Hepatocyte (in vitro differentiated cells): ENCODE measurements at places on chromosomes 12 and 14.

GRCh38 chr14:56008150-56008549, 110.1 kb upstream of the PELI2 start:
- DNase-seq: no peak

GRCh38 chr12:68750506-68750905, 4.5 kb downstream of the SLC35E3 start:
- DNase-seq: no peak

- DNase-seq: no peak
These were observed 1133.9 kb downstream of the AACS start for GRCh38 chr12:126198966-126199692.

DNA sequence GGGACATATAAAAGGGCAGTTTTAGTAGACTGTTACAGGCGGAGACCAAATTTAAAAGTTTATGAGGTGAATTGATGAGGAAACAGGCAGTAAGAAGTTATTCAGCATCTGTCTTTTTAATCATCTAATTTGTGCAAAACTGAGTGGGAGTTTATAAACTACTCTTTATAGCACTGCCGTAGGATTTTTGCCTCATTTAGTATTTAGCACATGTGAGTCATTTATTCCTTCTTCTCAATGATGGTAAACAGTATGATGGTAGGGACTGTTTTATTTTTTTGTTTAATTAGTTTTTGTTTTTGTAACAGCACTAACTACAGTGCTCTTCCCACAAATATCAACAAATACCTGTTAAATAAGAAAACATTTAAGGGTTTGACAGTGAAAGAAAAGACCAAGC, 20.6 kb downstream of the TOGARAM1 start:
- DNase-seq: no peak

GRCh38 chr12:104201238-104202001, 14.2 kb upstream of the TXNRD1 start:
- DNase-seq: peak; percentile 58

DNA sequence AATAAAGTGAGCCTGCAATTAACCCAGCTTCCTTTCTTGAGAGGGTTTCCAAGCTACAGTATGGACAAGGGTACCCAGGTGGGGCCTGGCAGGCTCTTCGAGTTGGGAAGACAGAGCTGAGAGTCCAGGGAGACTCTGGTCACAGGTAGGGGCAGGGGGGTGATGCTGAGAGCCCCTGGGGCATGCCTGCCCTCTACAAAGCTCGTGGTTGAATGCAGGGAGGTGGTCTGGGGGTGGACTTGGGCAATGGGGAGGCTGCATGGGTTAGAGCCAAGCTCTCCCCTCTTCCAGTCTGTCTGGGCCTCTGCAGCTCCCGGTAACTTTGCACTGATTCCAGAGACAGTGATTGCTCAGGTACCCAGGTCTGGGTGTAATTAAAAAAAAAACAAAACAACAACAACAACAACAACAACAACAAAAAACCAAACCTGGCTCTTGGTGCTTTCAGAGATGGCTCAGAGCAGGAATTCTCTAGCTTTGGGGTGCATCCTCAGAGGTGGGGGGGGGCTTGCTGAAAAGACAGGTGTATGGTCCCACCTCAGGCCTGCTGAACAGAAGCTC, 30.8 kb upstream of the PPP2R5C start:
- no peak for DNase-seq

DNA sequence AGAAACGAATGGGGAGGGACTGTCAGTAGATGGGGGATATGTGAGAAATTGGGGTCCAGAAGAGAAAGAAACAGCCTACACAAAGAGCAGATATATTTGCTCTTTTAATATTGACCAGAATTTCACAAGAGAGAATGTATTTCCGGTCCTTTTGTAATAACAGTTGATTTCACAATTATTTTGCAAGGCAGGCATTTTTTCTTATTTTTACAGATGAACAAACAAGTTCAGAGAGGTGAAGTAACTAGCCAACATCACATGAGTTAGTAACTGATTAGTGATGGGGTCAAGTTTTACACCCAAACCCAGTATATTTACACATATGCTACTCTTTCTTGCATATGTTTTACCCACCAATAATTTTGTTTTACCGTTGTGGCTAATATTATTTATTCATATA, 188.2 kb downstream of the NAV3 start:
- no peak for DNase-seq

GRCh38 chr14:88188745-88189416, 134.2 kb downstream of the KCNK10 start:
- DNase-seq: no peak

GRCh38 chr14:93937519-93937918, 10.4 kb downstream of the FAM181A start:
- DNase-seq: no peak

DNA sequence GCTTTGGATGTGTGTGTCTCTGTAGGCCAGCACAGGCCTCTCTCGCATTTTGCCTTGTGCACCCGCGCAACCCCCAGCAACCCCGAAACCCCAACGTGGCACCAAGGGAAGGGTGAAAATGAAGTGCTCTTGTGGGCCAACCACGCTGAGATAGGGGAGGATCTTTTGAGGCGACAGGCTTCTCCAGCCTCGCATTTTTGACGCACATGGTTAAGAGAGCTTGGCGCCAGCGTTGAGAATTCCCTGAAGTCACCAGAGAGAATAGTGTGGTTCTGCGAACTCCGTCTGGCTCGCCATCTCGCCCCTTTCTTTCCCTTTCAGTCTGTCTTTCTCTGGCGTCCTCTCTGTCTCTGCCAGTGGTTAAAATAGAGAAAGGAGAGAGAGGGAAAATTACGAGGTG, 1.9 kb upstream of the TBX3 start:
- no peak for DNase-seq

DNA sequence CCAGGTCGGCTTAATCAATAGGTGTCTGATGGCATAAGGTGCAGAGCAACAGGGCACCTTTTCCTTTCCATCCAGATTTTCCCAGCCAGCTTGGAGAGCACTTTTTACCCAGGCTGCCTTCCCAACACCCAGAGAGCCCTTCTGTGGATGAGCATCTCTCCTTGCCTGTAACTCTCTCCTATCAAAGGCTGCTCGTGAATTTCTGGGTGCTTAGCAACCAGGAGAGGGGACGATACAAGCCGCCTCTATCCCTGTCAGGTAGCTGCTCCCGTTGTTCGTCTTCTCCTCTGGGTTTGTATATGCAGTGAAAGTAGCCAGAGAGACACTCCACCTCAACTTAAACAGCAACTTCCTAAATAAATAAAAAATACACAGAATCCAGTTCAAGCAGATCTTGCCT, 124.2 kb downstream of the CACNA1C start:
- DNase-seq: no peak

DNA sequence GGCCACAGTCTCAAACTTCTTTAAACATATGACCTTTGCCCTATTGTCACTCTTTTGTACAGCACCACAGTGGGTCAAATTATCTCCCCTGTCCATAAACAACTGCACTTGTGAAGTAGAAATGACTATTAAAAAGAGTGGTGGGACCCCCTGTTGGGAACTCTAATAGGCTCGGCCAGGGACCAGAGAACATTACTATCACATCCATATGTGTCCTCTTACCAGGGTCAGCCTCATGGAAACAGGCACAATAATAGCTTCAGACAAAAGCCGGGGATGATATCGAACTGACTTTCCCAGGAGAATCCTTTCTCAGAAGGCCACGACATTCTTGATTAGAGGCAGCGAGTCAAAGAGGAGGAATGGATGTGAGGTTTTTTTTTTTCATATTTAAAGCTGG, 96.6 kb downstream of the NKX2-1 start:
- DNase-seq: no peak
